ENCODE measurements at places on chromosomes 7 and 10.

DNA sequence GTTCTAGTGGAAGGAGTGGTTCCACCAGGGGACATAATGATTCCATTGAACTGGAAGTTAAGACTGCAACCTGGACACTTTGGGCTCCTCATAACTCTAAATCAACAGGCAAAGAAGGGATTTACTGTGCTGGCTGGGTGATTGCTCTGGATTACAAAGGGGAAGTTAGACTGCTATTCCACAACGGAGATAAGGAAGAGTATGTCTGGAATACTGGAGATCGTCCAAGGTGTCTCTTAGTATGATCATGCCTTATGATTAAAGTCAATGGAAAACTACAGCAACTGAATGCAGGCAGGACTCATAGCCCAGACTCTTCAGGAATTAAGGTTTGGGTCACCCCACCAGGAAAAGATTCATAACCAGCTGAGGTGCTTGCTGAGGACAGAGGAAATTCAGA, 310.6 kb upstream of the MGMT start:
- no peak for DNase-seq

DNA sequence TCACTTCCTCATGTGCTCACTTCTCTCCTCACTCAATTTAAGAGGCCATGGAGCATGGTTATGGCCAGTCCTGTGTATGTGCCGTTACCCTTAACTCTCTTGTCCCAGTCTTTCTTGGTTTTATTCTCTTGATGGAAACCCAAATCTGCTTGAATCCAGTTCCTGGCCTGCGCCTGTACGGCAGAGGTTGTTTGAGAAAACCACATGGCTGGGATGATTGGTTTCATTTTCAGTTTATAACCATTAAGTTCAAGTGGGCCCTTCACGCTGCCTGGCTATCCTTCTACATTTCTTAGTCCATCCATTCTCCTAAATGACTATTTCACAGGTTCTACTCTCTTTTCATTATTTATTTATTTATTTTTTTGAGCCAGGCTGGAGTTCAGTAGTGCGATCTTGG, 1.6 kb upstream of the ZNF239 start:
- no peak for DNase-seq

DNA sequence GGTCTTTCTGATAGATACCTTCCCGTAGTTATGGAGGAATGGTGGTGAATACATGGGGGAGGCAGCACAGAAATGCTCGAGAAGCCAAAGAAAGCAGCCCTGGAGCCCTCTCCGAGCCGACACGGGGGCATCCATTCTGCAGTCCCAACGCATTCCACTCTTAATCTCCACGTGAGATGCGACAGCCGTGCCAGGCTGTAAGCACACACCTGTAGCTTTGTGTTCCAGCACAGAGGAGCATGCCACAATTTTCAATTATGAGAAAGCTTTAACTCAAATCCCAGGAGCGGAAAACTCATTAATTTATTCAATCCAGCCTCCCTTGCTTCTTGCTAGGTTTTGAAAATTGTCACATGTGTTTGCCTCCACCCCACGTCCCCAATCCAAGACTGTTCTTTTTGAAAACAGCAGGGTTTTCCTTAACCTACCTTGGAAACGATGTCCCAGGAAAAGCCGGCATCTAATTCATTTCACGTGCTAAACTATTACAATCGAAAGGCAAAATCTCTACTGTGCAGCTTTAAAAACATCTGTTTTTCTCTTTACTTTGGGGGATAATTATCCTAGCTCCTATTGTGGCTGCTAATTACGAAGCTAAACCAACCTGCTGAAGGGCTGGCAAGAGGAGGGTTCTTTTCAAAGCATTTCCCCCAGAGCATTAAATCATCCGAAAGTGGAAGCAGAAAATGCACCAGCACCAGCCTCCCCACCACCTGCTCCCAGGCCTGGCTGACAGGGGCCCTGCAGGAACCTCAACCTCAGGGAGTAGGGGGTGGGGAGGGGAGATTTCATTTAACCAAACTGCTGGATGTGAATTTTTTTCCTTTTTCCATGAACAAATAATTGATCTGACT, 56.0 kb upstream of the CHST15 start:
- peak; percentile 22 for DNase-seq

DNA sequence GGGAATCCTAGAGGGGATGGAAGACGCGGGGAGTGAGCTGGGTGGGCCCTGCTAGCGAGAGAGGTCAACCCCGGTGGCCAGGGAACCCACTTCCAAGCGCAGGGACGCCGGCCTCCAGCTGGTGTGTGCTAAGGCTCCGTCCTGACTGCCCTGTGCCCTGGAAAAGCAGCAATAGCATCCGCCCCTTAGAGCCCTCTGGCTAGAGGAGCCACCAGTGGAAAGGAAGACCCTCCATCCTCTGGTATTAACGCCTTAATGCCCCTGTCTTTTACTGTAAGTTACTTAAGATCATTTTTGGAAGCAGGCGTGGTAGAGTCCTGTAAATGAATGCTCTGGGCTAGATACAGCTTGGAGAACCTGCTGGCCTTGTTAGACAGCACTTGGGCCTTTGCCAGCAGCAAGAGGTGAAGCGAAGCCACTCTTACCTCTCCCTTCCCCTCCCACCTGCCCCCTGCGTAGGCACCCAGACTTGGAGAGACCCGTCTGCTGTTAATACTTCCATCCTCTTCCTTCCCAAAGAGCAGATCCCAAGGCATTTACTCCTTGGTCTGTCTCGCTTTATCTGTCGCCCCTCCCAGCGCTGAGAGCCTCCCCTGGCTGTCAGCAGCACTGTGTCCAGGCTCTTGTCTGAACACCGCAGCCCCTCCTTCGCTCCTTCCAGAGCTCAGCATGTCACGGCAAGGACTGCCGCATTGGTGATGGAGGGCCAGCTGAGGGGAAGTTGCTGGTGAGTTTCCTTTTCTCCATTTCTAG, 4.6 kb downstream of the REPIN1 start:
- no peak for DNase-seq

DNA sequence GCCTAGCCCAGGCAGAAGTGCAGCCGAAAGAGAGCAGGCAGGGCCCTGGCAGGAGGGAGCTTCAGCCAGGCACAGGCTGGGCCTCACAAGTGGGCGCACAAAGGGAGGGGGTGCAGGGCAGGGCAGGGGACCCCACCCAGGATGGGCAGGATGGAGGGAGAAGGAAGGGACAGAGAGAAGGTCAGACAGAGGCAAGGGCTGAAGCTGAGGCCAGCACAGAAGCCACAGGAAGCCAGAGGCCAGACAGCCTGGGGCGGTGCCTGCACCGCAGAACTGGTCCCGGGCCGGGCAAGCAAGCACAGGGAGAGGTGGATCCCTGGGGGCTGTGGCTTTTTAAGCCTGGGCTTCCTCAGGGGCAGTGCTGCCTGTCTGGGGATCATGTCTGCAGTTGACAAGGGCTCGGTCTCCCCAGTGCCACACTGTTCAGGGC, 16.7 kb downstream of the NOS3 start:
- DNase-seq, result no peak

- DNase-seq, result no peak
Measured at GRCh38 chr7:152522571-152523067, 86.8 kb upstream of the KMT2C start.

- no peak for DNase-seq
Measured at GRCh38 chr10:58356756-58357155, 21.9 kb downstream of the UBE2D1 start.

All from NCI-H187 treated with DMSO at 0.1 percent for 48 hours (cell line).